Calu3 (cell line): ENCODE measurements at places on chromosomes 13 and 19.

DNA sequence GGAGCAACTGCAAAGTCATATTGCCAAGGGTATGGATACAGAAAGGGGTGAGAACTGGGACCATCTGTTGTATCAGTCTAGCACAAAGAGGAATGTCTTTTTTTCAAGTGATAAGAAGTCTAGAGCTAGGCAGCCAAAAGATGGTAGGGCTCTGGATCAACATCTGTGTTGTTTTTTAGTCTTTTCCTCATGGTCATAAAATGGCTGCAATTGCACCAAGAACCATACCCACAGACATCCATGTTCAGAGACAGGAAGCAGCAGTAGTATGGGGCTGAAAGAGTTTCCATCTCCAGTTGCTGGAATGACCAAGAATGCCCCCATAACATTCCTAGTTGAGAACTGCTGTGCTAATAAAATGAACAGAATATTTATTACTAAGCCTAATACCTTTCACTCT lies 25.6 kb downstream of the KCNC3 start:
- DNase-seq, result no peak

GRCh38 chr19:53466726-53467484 lies 628 bp upstream of the ZNF813 start:
- DNase-seq, result no peak

DNA sequence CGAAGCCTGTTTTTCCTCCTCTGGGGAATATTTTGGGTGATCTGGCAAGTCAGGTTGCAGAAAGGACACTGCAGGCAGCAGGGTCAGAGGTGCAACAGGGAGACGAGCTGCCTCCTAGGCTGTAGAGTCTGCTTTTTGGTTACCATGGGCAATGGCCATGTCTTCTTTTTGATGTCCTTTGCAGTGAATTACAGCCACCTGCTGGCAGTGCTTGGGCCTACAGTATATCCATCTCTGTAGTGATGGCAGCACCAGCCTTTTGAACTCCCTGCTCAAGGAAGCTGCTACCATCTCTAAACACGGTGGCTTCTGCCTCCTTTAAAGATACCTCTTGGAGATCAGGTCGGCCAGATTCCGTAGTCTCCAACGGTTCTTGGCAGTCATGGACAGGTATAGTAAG lies 73.9 kb downstream of the WTIP start:
- DNase-seq, result peak; percentile 36

DNA sequence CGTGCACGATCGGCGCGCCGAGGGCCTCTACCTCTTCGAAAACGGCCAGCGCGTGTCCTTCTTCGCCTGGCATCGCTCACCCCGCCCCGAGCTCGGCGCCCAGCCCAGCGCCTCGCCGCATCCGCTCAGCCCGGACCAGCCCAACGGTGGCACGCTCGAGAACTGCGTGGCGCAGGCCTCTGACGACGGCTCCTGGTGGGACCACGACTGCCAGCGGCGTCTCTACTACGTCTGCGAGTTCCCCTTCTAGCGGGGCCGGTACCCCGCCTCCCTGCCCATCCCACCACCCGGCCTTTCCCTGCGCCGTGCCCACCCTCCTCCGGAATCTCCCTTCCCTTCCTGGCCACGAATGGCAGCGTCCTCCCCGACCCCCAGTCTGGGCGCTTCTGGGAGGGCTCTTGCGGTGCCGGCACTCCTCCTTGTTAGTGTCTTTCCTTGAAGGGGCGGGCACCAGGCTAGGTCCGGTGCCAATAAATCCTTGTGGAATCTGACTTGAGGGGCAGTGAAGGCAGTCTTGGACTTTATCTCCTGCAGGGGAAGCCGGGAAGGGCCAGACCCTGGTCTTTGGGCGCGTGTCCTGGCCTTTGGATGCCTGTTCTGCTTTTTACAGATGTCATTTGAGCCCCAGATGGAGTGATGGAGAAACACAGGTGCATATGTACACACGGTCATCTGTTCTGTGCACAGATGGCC lies 2.2 kb downstream of the CLEC11A start:
- no peak for DNase-seq

DNA sequence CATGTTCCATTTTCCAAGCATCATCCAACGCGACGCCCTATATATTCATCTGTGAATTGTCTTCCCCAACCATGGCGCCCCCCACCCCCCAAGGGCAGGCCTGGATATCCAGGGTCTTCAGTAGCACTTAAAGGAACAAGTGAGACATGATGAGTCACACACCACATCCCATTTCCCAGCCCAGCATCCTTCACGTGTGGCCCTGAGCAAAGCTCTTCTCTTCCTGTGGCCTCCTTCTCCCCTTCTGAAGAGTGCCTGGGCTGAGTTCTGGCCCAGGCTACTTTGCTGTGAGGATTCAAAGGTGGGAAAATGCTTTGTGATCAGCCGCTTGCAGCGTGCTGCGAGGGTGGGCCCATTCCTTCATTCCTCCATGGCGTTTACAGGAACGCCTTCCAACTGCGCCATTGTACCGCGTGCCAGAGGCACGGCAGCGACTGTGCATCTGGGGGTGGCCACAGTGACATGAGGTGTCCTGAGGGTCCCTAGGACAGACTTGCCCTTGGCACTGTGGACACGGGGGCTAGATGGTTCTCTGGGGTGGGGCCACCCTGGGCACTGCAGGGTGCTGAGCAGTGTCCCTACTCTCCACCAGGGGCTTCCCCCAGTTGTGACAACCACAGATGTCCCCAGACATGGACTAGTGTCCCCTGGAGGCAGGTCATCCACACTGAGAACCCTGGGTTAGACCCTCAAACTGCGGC lies 11.7 kb downstream of the PLIN4 start:
- no peak for DNase-seq

DNA sequence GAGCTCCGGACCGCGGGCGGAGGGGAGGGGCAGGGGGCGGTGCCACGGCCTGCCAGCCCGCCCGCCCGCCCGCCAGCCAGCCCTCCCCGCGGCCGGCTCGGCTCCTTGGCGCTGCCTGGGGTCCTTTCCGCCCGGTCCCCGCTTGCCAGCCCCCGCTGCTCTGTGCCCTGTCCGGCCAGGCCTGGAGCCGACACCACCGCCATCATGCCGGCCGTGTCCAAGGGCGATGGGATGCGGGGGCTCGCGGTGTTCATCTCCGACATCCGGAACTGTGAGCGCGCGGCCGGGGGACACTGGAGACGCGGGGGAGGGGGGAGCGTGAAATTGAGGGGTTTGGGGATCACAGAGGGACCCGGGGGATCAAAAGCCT lies at the start of gene AP2A1:
Gene AP2A1, plus strand, starts transcription at position 72 of the 370 bp plus-strand sequence. Its CDS starts 133 bp downstream, at position 205.
- DNase-seq, result no peak

- DNase-seq, result peak; percentile 56
These were observed 57.9 kb downstream of the SMARCA4 start for GRCh38 chr19:11018763-11019162.

DNA sequence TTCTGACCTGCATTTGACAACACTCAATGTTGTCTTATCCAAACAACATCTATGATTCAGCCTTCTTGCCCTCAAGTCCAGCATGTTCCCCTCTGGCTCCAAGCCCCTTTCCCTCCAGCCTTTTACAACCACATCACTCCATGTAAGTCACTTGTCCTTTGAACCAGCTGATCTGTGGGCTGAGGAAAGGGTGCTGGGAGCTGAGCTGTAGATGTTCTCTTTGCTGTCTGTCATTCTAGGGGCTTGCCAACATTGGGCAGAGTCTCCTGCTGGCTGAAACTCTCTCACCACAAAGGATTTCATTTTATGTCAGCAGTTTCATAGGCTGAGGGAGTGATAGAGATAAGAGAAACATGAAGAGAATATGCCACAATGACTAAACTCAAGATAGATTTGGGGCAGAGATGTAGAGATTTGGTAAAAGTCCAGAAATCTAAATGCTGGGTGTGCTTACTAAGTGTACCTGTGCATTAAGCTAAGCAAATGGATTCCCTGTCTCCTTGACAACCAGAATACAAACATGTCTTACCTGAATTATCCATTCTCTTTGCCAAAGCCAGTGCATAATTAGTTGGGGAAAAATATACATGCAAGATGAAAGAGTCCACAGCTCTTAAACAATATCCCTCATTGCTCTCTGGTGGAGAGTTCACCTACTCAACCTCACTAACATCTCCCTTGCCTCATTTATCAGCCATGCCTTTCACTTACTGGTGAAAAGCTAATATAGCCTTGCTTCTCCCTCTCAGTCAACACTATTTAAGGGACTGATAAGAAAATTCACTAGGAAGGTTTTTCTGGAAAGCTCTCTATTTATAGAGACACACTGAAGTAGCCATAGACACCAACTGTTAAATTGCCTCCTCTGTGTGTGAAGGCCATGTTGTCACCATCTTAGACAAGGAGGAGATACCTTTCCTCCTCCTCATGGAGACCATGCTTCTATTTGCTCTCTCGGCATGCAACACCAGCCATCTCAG lies 175.5 kb upstream of the SERP2 start:
- no peak for DNase-seq

DNA sequence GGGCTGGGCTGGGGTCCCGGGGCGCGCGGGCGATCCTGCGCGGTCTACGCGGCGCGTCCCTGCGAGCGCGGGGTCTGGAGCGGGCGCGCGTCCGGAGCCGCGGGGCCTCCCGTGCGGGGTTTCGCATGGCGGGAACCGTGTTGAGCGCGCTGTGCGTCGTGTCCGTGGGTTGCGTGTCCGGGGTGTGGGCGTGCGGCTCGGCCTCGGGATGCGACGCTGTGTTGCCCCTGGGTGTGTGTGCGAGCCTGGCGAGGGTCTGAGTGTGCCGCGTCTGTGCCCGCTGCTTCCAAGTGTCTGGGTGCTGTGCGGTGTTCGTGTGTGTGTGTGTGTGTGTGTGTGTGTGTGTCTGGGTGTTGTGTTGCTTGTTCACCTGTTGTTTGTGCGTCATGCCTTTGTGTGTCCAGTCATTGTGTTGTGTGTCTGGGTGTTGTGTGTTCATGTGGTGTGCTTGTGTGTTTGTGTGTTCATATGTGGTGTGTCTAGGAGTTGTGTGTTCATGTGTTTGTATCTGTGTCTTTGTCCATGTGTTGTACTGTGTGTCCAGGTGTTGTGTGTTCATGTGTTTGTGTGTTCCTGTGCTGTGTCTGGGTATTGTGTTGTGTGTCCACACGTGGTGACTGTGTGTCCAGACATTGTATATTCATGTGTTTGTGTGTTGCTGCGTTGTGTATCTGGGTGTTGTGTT lies 552 bp downstream of the PLK5 start:
- DNase-seq, result no peak

DNA sequence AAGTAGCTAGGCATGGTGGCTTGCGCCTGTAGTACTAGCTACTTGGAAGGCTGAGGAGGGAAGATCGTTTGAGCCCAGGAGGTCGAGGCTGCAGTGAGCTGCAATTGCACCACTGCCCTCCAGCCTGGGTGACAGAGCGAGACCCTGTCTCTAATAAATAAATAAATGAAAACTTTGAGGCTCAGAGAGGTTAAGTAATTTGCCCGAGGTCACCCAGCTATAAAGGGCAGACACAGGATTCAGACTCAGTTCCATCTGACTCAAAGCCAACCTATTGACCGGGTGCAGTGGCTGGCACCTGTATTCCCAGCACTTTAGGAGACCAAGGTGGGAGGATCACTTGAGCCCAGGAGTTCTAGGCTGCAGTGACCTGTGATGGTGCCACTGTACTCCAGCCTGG lies 7.4 kb upstream of the OLFM2 start:
- DNase-seq, result no peak

DNA sequence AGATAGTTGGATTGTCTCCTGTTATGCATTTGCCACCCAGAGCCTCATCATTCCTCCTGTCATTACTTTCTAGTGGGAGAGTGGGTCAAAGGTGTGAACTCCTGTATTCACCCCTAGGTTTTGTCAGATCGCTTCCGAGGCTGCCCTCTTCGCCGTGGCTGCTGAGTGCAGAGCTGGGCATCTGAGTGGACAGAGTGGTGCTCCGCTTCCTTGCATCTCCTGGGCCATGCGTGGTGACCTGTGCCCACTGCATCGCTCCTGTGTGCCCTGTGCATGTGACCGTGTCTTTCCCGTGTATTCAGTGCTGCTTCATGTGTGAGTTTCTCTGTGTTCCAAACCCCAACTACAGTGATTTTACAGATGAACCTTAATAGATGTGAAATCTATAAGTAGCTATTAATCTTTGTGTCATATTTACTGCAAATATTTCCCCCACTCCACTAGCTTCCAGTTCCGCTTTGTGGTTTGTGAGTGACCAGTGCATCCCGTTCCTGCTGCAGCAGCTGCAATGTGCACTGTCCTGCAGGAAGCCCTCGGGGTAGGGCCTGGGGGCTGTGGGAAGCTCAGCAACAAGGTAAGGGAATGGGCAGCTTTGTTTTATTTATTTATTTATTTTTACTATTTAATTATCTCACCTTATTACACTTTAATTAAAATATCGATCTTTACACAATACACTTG lies 53.1 kb downstream of the C13orf46 start:
- no peak for DNase-seq

GRCh38 chr19:49875857-49876421 lies 1.2 kb downstream of the AKT1S1 start:
- peak; percentile 69 for DNase-seq

DNA sequence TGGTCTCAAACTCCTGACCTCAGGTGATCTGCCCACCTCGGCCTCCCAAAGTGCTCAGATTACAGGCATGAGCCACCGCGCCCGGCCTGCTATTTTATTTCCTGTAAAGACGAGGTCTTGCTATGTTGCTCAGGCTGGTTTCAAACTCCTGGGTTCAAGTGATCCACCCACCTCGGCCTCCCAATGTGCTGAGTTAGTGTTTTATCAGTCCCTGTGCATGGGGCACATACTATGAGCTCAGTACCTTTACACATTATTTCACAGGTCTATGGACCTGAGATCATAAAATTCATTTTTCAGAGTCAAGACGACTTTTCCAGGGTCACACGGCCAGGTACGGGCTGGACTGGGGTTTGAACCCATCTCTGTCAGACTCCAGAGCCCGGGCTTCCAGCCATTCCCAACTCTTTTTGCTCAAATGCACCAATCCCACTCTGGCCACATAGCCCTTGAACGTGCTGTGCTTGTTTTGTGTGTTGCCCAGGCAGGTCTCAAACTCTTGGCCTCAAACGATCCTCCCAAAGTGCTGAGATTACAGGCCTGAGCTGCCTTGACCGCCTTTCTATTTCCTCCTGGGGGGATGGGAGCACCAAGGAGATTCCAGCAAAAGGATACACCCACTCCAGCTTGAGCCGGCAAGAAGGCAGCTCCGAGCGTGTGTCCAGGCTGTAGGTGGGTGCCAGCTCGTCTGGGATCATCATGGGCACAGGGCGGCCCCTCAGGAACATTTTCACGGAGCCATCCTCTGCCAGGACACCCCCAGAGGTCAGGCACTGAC lies 1.1 kb downstream of the EML2 start:
- peak; percentile 61 for DNase-seq

DNA sequence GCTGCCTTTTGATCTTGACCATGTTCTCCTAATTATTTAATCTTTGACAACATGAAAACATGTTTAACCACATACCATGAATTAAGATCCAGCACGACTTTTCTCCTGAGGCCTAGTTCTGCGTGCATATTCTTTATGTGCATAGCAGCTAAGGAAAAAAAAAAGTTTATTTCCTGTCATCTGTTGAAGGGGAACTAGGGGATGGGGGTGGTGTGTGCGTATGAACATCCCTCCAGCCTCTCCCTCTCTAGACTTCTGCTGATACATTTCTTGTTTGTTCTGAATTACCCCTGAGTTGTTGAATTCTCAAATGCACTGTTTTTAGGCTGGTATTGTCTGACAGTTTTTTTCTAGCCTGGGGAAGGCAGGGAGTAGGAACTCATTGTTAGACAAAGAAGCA lies 543.3 kb downstream of the FGF9 start:
- DNase-seq, result no peak

GRCh38 chr19:30017172-30017571 lies 75.1 kb downstream of the URI1 start:
- no peak for DNase-seq

- DNase-seq, result no peak
These were observed 57.4 kb downstream of the PEPD start for GRCh38 chr19:33464010-33464732.

GRCh38 chr19:51181913-51182419 lies 39.9 kb downstream of the SIGLEC7 start:
- DNase-seq, result no peak

GRCh38 chr13:48653472-48653939 lies at the start of gene CYSLTR2:
TSS of gene CYSLTR2 (plus strand) at chr13:48653929. CDS start at chr13:48706818, 52,889 bp downstream.
- DNase-seq, result no peak
